ENCODE measurements at places on chromosomes 3 and 15. TPM values are rescaled to one million over a fixed set of nuclear protein-coding genes. Genes with fewer than 3 reads are reported as not detected.
A peak's percentile ranks its signal among the peaks of the same experiment; 100 is the strongest.

DNA sequence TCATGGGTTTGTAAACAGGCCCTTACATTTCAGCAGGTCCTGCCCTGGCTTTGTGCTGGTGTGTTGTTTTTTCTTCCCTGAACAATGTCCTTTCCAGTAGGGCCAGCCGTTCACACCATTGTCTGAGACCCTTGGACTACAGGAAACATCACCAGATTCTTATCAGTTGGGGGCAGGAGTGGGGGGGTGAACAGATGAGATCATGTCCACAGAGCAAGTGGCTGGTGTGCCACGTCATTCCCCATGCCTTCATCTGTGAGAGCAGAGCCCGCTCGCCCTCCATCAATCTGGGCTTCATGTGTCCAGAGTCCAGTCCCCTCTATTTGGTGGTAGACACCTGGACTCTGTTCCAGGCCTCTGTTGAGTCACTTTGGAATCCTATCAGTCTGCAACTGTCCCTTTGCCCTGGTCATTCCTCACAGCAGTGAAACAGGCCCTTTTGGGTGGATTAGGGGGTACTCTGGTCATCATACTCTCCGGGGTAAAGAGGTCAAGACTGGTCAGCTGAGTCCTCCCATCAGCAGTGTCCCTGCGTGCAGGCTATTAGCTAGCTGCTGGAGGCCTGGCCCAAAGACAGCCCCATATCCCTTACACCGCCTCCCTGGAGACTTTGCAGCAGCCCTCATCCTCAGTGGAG, 15.0 kb downstream of the SEMA3G start:
- H3K4me1 ChIP-seq, result no peaks in the 10 kb centered on the region
- no peak overlapping the region for H3K27ac ChIP-seq
- H3K36me3 ChIP-seq, result no peaks in the 10 kb centered on the region
- no peak overlapping the region for H3K4me3 ChIP-seq
- no peak for DNase-seq
- H3K27me3 ChIP-seq, result peaks cover 14% of the 10 kb centered on the region

GRCh38 chr3:13073326-13074005, at the start of gene IQSEC1:
Gene IQSEC1 (minus strand): TSS chr3:13073429. CDS start chr3:13073014, 415 bp downstream.
- H3K27me3 ChIP-seq, result peaks cover 33% of the 10 kb centered on the region
- DNase-seq, result peak; percentile 71
- H3K36me3 ChIP-seq, result peaks cover 2% of the 10 kb centered on the region
- H3K27ac ChIP-seq, result peak within 1 kb of the TSS; percentile 68

DNA sequence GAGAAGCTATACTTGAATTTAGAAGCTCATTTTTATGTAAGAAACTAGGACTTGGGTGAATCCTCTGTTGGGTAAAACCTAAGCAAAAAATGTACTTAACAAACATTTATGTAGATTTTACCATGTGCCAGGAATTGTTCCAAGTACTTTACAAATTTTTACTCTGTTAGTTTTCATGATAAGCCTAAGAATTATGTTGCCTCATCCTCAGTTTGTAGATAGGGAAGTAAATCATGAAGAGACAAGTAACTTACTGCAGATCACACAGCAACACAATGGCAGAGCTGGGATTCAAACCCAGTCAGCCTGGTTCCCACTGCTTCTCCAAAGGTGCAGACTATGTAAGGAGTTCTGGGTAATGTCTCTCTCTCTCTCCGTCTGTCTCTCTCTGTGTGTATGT, 169.9 kb downstream of the DIPK2A start:
- no peak for DNase-seq
- no peaks in the 10 kb centered on the region for H3K4me1 ChIP-seq
- no peaks in the 10 kb centered on the region for H3K36me3 ChIP-seq
- H3K27ac ChIP-seq, result no peak overlapping the region

DNA sequence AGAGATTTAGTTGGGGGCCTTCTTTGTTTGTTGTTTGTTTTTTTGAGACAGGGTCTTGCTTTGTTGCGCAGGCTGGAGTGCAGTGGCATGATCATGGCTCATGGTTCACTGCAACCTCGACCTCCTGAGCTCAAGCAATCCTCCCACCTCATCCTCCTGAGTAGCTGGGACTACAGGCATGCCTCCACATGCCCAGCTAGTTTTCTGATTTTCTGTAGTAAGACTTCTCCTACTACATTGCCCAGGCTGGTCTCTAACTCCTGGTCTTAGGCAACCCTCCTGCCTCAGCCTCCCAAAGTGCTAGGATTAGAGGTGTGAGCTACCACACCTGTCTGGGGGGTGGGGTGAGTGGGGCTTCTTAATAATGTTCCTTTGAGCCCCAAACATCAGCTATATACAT, 148.3 kb upstream of the ADAMTS9 start:
- no peak overlapping the region for H3K27ac ChIP-seq
- H3K4me1 ChIP-seq, result no peaks in the 10 kb centered on the region
- no peaks in the 10 kb centered on the region for H3K27me3 ChIP-seq

- no peak overlapping the region for H3K4me3 ChIP-seq
- no peaks in the 10 kb centered on the region for H3K36me3 ChIP-seq
- no peak for DNase-seq
These were observed 11.7 kb downstream of the TPM1 start for GRCh38 chr15:63054281-63054683.

DNA sequence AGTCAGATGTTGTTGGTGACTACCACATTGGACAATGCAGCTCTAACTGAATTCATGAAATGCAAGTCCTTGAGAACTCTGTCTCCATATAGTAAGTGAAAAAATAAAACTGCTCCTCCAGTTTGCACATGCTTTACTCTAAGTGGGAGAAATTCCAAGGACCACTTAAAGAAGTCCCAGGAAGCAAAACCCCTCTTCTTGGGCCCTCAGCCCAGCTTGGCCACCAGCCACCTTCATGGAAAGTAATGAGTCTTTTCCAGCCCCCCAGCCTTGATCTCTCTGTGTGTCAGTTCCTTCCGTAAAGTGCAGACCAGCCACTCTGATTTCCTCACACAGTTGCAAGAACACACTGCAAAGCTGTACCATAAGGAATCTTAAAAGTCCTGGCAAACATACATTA, 34.5 kb downstream of the DAPK2 start:
- peak overlapping the region; percentile 4 for H3K4me3 ChIP-seq
- no peaks in the 10 kb centered on the region for H3K27me3 ChIP-seq
- DNase-seq, result no peak
- H3K36me3 ChIP-seq, result no peaks in the 10 kb centered on the region
- H3K4me1 ChIP-seq, result peaks cover 61% of the 10 kb centered on the region

DNA sequence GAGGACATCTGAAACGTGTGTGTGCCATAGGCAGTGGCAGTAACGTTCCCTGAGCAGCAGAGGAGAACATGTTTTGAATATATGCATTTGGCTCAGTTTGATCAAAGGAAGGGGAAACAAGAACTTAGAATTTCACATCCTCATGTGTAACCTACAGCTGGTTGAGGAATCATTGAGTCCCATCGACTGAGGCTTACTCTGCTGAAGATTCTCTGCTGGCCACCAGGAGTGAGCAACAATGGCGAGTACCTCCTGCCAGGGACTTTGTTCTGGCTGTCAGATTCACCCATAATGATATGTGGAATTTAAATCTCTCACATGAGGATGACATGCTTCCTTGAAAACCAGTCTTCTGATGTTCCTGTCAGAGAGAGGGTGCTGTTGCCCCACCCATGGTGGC, 21.3 kb downstream of the GORASP1 start:
- no peak overlapping the region for H3K27ac ChIP-seq
- H3K4me1 ChIP-seq, result peaks cover 23% of the 10 kb centered on the region
- no peaks in the 10 kb centered on the region for H3K27me3 ChIP-seq
- H3K4me3 ChIP-seq, result no peak overlapping the region

The MCTP2 gene
- 93.2 TPM for total RNA-seq

The MRPL46 gene
- total RNA-seq, result 49.1 TPM

The DVL3 gene
- total RNA-seq, result 61.5 TPM
